ENCODE measurements at places on chromosomes 13 and 19.
A peak's percentile ranks its signal among the peaks of the same experiment; 100 is the strongest.

GRCh38 chr13:93810264-93810663 is 583.7 kb downstream of the GPC6 start:
- DNase-seq, result no peak

DNA sequence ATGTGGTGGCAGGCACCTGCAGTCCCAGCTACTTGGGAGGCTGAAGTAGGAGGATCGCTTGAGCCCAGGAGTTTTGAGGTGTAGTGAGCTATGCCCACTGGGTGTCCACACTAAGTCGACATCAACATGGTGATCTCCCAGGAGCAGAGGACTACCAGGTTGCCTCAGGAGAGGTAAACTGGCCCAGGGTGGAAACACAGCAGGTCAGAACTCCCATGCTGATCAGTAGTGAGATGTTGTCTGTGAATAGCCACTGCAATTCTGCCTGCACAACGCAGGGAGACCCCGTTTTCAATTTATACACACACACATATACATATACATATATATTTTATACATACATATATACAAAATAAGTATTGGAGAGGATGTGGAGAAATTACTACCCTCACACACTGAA is 2.1 kb upstream of the ZNF224 start:
- no peak for DNase-seq

GRCh38 chr13:24630851-24631620 is 49.2 kb upstream of the ATP12A start:
- DNase-seq, result no peak

- DNase-seq, result no peak
Measured at GRCh38 chr19:15173746-15174404, 26.9 kb downstream of the NOTCH3 start.

- DNase-seq, result peak; percentile 74
Measured at GRCh38 chr19:13089139-13089856, 13.4 kb downstream of the LYL1 start.
